ENCODE measurements at places on chromosomes 16 and 17. TPM values are rescaled to one million over a fixed set of nuclear protein-coding genes. Genes with fewer than 3 reads are reported as not detected.
A peak's percentile ranks its signal among the peaks of the same experiment; 100 is the strongest.

ADAP2 gene
- 3.2 TPM for polyA plus RNA-seq

ARL2BP gene
- polyA plus RNA-seq = 18.8 TPM

GRCh38 chr16:13463619-13464018 is 456.3 kb upstream of the ERCC4 start:
- H3K27me3 ChIP-seq = no peaks in the 10 kb centered on the region
- no peaks in the 10 kb centered on the region for H3K36me3 ChIP-seq
- H3K4me1 ChIP-seq = no peaks in the 10 kb centered on the region
- no peak for DNase-seq
- no peak overlapping the region for H3K27ac ChIP-seq
- H3K4me3 ChIP-seq = no peak overlapping the region

CCL4L2 gene
- not detected for polyA plus RNA-seq

DNA sequence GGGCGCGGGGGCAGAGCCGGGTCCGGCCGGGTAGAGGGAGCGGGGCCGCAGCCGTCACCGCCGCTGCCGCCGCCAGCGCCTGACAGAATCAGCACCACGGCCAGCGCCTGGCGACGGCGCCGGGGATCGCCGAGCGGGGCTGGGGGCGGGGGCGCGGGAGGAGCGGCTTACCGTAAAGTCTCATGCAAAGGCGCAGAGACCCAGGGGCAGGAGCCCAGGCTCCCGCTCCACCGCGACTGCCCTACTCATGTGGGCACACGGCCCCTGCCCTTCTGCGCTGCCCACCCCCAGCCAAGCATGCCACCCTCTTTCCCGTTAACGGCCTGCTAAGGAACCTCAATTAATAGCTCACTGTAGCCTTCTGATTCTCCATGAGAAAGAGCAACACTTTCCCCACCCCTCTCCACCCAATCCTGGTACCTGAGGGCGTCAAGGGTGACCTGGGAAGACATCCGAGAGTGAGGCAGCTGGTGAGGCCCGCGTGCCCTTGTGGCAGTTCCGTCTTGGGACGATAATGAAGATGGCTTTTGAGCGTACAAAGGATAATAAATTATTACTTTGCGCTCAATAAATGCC is at the start of gene SEZ6:
Gene SEZ6 (minus strand): TSS at position 98 of the 576 bp plus-strand sequence. CDS start 164 bp downstream, outside the sequence.
- peak within 1 kb of the TSS; percentile 10 for H3K4me3 ChIP-seq
- no peaks in the 10 kb centered on the region for H3K36me3 ChIP-seq
- no peak within 1 kb of the TSS for H3K27ac ChIP-seq
- H3K27me3 ChIP-seq = peaks cover 30% of the 10 kb centered on the region

DNA sequence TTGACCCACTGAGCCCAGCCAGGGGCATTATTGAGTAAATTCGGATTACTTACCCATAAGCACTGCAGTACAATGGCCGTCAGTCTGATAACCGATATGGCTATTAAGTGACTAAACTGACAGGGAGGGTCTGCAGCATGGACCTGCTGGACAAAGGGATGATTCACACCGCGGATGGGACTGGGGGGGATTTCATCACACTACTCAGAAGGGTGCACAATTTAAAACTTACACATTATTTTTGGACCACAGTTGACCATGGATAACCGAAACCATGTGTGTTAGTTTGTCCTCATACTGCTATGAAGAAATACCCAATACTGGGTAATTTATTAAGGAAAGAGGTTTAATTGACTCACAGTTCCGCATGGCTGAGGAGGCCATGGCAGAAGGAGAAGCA is 106.5 kb downstream of the ABCC6 start:
- H3K36me3 ChIP-seq = peaks cover 34% of the 10 kb centered on the region
- no peaks in the 10 kb centered on the region for H3K27me3 ChIP-seq
- no peak overlapping the region for H3K27ac ChIP-seq
- peaks cover 3% of the 10 kb centered on the region for H3K4me1 ChIP-seq
- DNase-seq = no peak
- H3K4me3 ChIP-seq = no peak overlapping the region

DNA sequence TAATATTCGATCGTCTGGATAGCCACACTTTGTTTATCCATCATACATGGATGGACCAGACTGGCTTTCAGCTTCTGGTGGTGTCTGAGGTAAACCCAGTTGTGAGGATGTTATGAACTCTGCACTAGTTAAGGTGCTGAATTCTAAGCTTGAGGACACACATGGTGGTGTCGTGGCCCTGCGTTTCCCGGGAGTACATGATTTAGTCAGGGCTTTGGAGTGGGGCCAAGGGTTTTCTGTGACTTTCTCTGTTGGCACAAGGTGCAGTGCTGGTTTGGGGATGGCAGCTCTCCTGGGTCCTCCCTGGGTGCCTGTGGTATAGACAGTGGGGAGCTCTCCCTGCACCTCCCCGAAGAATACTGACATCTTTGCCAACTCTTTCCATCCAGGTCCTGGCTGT is 116.6 kb downstream of the SPECC1 start:
- peaks cover 3% of the 10 kb centered on the region for H3K27me3 ChIP-seq
- no peak overlapping the region for H3K27ac ChIP-seq
- no peak overlapping the region for H3K4me3 ChIP-seq
- no peaks in the 10 kb centered on the region for H3K4me1 ChIP-seq
- H3K36me3 ChIP-seq = no peaks in the 10 kb centered on the region
- DNase-seq = no peak

SLC52A1 gene
- polyA plus RNA-seq = 41.6 TPM

GRCh38 chr17:44004761-44005526 is 522 bp downstream of the NAGS start:
- peaks cover 21% of the 10 kb centered on the region for H3K27me3 ChIP-seq
- H3K36me3 ChIP-seq = peaks cover 8% of the 10 kb centered on the region
- DNase-seq = peak; percentile 93
- peaks cover 57% of the 10 kb centered on the region for H3K4me1 ChIP-seq

DNA sequence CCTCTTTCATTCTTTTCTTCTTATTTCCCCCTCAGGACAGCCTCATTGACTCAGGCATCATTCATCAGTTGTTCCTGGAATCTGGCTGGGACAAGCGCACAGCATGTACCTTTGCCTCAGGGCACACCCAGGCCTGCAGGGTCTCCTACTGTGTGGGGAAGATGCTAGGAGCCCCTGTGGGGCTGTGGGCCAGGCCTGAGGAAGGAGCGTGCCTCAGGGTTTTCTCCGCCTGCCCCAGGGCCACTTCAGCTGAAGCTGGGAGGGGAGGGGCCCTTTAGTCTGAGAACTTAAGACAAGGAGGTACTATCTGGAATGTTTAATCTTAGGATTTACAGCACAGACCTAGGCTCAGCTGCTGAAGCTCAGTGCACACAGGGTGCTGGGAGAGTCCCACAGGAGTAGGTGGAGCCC is 7.9 kb downstream of the ELMO3 start:
- no peak for DNase-seq
- H3K27me3 ChIP-seq = no peaks in the 10 kb centered on the region
- H3K4me1 ChIP-seq = no peaks in the 10 kb centered on the region
- no peak overlapping the region for H3K4me3 ChIP-seq
- no peak overlapping the region for H3K27ac ChIP-seq

- no peak for DNase-seq
- H3K27ac ChIP-seq = no peak overlapping the region
- H3K4me3 ChIP-seq = no peak overlapping the region
- H3K4me1 ChIP-seq = no peaks in the 10 kb centered on the region
- H3K36me3 ChIP-seq = no peaks in the 10 kb centered on the region
Observed at GRCh38 chr17:322006-322780, 30.4 kb downstream of the RPH3AL start.

- no peaks in the 10 kb centered on the region for H3K27me3 ChIP-seq
- no peak overlapping the region for H3K4me3 ChIP-seq
- H3K27ac ChIP-seq = no peak overlapping the region
- H3K4me1 ChIP-seq = no peaks in the 10 kb centered on the region
- DNase-seq = no peak
Observed at GRCh38 chr16:52621651-52622050, 74.7 kb upstream of the TOX3 start.

DNA sequence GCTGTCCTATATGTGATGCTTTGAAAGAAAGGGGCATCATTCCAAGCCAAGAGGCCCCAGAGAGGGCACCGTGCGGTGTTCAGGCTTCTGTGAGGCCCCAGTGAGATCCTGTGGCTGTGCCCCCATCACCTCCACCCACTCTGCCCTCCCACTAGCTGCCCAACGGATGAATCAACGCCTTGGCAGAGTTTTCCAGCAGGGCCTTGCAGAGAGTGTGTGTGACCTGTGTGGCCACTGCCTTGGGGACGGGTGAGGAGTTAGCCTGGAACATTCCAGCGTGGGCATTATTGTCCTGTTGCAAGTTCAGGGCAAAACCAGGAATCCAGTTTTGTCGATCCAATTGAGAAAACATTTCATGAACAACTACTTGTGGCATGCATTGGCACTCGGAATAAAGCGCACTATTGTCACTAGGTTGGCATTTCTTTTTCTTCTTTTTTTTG is 53.7 kb downstream of the SF3B3 start:
- H3K27me3 ChIP-seq = no peaks in the 10 kb centered on the region
- no peak overlapping the region for H3K4me3 ChIP-seq
- no peak for DNase-seq
- no peak overlapping the region for H3K27ac ChIP-seq

DNA sequence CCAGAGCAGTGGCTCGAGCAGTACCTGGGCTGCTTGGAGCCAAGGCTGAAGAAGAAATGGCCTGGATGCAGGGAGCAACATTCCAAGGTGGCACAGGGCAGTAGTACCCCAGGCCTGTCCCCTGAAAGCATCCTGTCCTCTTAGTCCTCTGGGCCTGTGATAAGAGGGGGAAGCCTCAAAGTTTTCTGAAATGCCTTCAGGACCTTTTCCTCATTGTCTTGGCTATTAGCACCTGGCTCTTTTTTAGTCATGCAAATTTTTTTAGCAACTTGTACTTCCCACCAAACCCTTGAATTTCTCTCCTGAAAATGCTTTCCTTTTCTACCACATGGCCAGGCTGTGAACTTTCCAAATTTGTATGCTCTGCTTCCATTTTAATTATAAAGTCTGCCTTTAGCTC is 148.9 kb downstream of the HS3ST2 start:
- no peak for DNase-seq
- no peak overlapping the region for H3K4me3 ChIP-seq
- no peaks in the 10 kb centered on the region for H3K4me1 ChIP-seq
- no peak overlapping the region for H3K27ac ChIP-seq
- no peaks in the 10 kb centered on the region for H3K36me3 ChIP-seq

DNA sequence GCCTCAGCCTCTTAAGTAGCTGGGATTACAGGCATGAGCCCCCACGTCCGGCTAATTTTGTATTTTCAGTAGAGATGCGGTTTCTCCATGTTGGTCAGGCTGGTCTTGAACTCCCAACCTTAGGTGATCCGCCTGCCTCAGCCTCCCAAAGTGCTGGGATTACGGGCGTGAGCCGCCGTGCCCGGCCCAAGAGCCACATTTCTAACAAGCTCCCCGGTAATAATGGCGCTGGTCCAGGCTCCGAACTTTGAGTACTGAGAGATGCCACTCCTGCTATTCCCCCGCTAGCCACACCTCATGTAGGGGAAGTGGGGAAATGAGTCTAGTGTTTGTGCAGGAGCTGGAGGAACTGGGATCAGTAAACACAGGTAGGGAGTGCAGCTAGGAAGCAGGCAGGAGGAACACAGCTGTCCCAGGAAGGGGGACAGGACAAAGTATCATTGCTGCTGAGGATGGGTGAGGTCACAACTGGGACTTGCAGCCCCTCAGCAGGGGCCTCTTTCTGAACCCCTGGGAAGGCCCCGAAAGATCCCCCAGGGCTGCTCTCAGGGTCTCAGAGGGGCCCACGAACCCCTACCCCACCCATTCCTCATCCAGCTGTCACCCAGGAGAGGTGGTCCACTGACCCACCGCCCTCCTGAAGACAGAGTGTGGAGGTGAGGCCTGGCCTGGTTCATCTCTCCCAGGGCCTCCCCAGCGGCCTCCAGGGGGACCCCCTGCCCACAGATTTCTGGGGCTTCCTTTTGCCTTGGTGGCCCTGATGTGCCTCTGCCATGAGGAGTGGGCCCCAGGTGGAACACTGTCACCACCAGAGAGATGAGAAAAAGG is 3.7 kb upstream of the KREMEN2 start:
- H3K4me1 ChIP-seq = peaks cover 6% of the 10 kb centered on the region
- DNase-seq = no peak
- peaks cover 55% of the 10 kb centered on the region for H3K27me3 ChIP-seq
- H3K36me3 ChIP-seq = no peaks in the 10 kb centered on the region
- H3K27ac ChIP-seq = no peak overlapping the region

DNA sequence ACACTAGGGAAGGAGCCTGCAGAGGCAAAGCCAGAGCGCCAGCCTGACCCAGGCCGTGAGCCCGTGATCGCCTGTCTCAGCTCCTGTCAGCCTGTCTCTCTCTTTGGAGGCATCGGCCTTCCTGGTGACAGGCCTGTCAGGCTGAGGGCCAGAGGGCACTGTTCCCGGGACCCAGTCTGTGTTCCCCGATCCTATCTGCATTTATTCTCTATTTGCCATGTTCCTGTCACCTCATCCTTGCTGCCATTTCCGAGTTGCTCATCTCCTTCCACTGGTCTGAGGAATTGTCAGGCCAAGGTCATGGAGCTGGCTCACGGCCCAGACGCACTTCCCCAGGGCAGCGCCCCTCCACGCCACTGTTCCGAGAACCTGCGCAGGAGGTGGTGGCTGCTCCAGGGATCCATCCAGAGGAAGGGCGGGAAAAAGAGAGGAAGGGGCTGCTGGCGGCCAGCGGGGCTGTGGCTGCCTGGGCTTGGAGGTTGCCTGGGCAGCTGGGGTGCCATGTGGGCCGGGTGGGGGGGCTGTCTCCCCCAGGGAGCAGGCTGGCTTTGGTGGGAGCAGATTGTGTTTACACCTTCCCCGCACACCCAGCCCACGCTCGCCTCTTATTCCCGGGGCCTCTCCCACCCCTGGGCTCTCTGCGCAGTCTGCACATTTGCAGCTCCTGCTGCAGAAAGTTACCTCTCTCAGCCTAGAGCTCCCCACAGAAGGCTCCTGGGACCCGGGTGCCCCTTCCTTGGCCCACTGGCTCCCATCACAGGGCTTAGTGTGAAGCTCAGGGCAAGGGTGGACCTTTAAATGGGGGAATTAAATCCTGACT is 4.9 kb downstream of the PRCD start:
- DNase-seq = no peak
- H3K36me3 ChIP-seq = no peaks in the 10 kb centered on the region
- no peak overlapping the region for H3K4me3 ChIP-seq
- H3K27ac ChIP-seq = peak overlapping the region; percentile 19
- H3K4me1 ChIP-seq = peaks cover 4% of the 10 kb centered on the region

GRCh38 chr17:55237268-55237667 is 27.5 kb upstream of the HLF start:
- no peaks in the 10 kb centered on the region for H3K36me3 ChIP-seq
- peak; percentile 4 for DNase-seq
- no peaks in the 10 kb centered on the region for H3K27me3 ChIP-seq
- no peaks in the 10 kb centered on the region for H3K4me1 ChIP-seq
- H3K4me3 ChIP-seq = no peak overlapping the region

GRCh38 chr17:58170622-58171021 is 3.8 kb downstream of the OR4D2 start:
- H3K4me3 ChIP-seq = no peak overlapping the region
- H3K27me3 ChIP-seq = peaks cover 2% of the 10 kb centered on the region
- no peak overlapping the region for H3K27ac ChIP-seq
- no peaks in the 10 kb centered on the region for H3K4me1 ChIP-seq
- DNase-seq = no peak

Data from small intestine (tissue), 16 donors.